ENCODE measurements at places on chromosomes 5 and 9.

DNA sequence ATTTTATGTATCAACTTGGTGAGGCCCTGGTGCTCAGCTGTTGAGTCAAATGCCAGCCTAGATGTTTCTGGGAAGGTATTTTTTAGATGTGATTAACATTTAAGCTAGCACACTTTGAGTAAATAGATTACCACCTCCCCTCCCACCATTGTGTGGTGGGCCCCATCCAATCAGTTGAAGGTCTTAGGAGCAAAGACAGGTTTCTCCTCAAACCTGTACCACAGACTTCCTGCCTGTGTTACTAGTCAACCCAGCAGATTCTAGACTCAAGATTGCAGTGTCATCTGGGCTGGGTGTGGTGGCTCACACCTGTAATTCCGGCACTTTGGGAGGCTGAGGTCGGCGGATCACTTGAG is 33.8 kb downstream of the MRPL36 start:
- DNase-seq: no peak

- no peak for DNase-seq
Measured at GRCh38 chr5:34500236-34500847, 155.8 kb upstream of the RAI14 start.

GRCh38 chr5:109177782-109178181 is 232.0 kb downstream of the PJA2 start:
- DNase-seq: no peak

DNA sequence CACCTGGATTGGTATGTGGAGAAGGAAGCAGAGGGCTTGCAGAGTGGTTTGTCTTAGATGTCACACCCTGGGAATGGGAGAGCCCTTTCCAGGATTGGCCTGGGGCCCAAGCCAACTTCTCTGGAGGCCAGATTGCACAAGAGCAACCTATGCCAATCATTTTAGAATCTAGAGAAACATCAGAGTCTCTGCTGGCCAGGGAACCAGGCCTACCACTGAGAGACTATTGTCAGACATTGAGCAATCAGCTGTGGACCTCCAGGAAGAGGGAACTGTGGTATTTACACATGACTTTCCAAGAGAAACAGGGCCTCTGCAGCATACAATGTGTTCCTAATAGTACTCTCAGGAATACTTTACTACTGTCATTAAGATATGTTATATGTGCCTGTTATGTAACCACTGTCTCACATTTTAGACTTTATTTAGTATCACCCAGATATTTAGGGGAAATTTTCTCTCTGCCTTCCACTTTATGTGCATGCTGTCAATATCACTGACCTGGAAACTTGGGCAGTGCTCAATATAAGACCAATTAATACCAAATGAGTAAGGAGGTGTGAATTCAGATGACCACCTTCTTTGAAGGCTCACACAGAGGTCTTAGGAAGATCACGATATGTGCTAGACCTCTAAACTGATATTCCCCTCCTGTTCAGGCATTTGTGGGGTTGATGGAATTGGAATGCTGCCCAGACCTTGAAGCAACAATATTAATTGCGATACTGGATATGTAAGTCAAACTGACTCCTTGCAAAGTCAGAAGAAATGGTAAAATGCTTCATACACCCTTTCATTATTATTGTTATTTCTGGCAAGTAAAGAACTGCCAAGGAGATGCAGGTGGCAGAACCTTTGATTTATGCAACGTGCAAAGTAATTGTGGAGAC is 20.5 kb upstream of the CCL28 start:
- DNase-seq: peak; percentile 67

DNA sequence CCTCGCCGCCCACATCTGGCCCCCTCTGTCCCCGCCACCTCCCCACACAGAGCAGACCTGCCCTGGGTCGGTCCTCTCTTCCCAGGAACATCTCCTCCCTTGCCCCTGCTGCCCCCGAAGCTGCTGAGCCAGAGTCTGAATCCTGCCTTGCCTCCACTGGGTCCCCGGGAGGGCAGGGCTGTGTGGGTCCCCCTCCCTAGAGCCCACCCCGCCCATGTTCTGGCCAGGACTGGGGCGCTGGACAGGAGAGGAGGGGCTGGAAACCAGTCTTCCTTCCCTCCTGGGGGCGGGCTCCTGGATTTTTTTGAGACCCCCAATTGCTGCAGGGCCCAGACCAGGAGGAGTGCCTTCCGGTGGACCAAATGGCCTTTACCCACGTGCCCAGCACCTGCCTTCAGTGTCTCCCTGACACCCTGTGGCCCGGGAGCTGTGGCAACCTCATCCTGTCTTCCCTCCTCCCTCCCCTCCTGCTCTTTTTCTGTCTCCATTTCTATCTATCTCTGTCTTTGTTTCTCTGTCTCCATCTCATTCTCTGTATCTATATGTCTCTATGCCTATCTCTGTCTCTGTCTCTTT is 12.1 kb downstream of the MRPL36 start:
- DNase-seq: no peak

- DNase-seq: no peak
Measured at GRCh38 chr9:110086537-110086936, 121.4 kb downstream of the C9orf152 start.

DNA sequence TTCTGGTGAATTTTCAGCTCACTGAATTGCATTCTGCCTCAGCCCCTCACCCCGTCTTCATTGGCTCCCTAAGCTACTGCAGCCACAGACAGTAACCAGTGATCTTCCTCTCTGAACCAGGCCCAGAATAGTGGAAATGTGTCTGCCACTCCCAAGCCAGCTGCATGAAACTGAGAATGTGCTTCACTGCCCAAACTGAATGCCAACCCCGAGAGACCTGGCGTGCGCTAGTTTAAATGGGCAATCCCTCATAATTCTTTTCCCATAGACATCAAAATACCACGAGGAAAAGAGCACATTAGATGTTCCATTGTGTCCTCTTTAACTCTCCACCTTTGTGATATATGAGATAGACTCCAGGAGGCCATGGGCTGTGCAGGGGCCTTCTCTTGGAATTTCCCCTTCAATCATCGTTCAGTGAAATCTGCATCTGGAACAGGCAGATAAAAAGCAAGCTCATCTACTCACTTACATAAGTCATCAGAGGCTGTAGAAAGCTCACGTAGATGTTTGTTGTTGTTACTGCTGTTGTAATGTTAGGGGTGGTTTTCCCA is 320.2 kb downstream of the NFIB start:
- DNase-seq: no peak

- DNase-seq: peak; percentile 47
Measured at GRCh38 chr5:117954331-117954730, 1034.0 kb downstream of the DTWD2 start.

GRCh38 chr5:17056141-17056631 is 120.1 kb upstream of the MYO10 start:
- DNase-seq: no peak

DNA sequence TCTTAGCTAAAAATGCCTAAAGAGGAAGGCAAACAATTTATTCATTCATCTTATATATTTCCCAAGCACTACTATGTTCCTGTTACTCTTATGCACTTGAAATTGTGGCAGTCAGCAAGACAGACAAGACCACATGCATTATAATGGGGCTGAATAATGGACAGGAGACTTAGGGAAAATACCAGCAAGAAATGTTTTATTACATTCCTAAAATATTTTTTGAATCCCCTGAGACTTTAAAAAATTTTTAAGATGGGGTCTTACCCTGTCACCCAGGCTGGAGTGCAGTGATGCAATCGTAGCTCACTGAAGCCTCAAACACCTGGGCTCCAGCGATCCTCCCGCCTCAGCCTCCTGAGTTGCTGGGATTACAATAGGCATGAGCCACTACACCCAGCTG is 13.2 kb downstream of the ZCCHC9 start:
- DNase-seq: no peak
